GM12891 (cell line): ENCODE measurements at places on chromosomes 1 and 21.

- DNase-seq: no peak
Measured at GRCh38 chr1:60904099-60904851, 178.1 kb upstream of the NFIA start.

- DNase-seq: no peak
Measured at GRCh38 chr1:17558954-17559614, 19.6 kb downstream of the ARHGEF10L start.

DNA sequence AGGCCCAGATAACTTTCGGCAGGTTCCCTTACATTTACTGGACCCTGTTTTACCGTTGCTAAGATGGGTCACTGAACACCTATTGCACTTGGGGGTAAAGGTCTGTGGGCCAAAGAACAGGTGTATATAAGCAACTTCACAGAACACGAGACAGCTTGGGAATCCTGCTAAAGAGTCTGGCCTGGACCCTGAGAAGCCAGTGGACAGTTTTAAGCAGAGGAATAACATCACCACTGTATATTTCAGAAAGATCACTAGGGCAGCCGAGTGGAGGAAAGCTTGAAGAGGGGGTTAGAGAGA lies 54.4 kb downstream of the LAMC2 start:
- no peak for DNase-seq

- no peak for DNase-seq
Measured at GRCh38 chr1:202276081-202276715, 65.5 kb downstream of the UBE2T start.

DNA sequence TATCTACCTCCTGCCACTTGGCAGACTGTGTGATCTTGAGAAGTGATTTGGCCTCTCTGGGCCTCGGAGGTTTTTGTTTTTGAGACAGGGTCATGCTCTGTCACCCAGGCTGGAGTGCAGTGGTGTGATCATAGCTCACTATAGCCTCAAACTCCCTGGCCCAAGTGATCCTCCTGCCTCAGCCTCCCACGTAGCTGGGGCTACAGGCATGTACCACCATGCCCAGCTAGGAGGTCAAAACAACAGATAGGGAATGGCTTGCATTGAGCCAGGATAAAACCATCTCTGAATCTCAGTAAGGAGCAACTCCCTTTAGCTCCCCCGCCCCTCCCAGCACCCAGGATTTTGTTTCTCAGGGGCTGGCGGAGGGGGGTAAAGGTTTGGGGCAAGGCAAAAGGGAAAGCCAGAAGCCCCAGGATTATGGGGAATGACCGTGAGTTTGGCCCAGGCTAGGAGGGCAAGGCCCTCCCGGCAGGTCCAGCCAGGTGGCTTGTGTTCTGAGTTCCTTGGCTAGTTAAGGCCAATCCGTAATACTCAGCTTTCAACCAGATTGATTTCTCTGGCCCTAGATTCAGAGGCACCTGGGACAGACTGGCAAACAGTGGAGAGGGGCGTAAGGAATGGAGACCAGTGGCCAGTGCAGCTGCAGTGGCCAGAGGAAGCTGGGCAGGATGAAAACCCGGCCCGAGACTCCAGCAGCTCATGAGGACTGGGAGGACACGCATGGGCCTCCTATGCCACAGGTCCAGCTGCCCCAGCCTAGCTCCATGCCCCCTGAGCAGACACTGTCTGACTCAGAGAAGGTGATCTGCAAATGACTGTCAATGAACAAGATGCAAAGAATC lies 130.1 kb downstream of the DMRTB1 start:
- DNase-seq: no peak
